Type B pancreatic cell (in vitro differentiated cells): ENCODE measurements at places on chromosomes 7 and 10.
A peak's percentile ranks its signal among the peaks of the same experiment; 100 is the strongest.

- no peak for DNase-seq
- no peaks in the 10 kb centered on the region for H3K4me1 ChIP-seq
- no peaks in the 10 kb centered on the region for H3K27me3 ChIP-seq
- H3K36me3 ChIP-seq: peaks cover 12% of the 10 kb centered on the region
These were observed 31.4 kb downstream of the ZNF273 start for GRCh38 chr7:64934478-64934877.

- H3K4me3 ChIP-seq: peak within 1 kb of the TSS; percentile 94
- no peaks in the 10 kb centered on the region for H3K27me3 ChIP-seq
- peak within 1 kb of the TSS; percentile 98 for H3K27ac ChIP-seq
- peaks cover 27% of the 10 kb centered on the region for H3K36me3 ChIP-seq
These were observed at the start of gene YWHAG for GRCh38 chr7:76358481-76359110. YWHAG (minus strand) TSS chr7:76358991; CDS start chr7:76358808, 183 bp downstream.

GRCh38 chr7:4249241-4249640, 432.9 kb upstream of the FOXK1 start:
- H3K4me3 ChIP-seq: no peak overlapping the region
- H3K36me3 ChIP-seq: peaks cover 16% of the 10 kb centered on the region
- H3K27me3 ChIP-seq: no peaks in the 10 kb centered on the region
- no peaks in the 10 kb centered on the region for H3K4me1 ChIP-seq
- DNase-seq: no peak

GRCh38 chr10:105189463-105189800, 548.3 kb downstream of the SORCS3 start:
- H3K36me3 ChIP-seq: no peaks in the 10 kb centered on the region
- H3K4me3 ChIP-seq: no peak overlapping the region
- H3K27me3 ChIP-seq: peaks cover 4% of the 10 kb centered on the region
- no peak for DNase-seq
- H3K4me1 ChIP-seq: peaks cover 6% of the 10 kb centered on the region
- H3K27ac ChIP-seq: no peak overlapping the region

DNA sequence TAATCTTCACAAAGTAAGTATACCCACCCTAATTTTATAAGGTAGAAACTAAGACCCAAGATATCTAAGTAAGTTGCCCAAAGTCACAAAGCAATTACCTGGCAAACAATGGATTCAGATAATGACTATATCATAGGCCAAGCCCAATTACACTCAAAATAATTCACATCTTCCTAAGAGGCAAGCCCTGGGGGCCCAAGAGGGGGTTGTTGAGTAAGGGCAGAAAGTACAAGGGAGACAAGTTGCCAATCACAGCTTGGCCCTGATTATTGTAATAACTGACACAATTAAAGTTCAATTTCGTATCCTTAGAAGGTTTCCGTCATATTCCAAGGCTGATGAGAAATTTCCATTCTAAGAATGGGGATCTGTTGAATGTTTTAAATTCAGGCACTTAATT, 91.4 kb downstream of the NPSR1 start:
- no peaks in the 10 kb centered on the region for H3K36me3 ChIP-seq
- no peaks in the 10 kb centered on the region for H3K27me3 ChIP-seq
- H3K27ac ChIP-seq: no peak overlapping the region
- H3K4me3 ChIP-seq: no peak overlapping the region

DNA sequence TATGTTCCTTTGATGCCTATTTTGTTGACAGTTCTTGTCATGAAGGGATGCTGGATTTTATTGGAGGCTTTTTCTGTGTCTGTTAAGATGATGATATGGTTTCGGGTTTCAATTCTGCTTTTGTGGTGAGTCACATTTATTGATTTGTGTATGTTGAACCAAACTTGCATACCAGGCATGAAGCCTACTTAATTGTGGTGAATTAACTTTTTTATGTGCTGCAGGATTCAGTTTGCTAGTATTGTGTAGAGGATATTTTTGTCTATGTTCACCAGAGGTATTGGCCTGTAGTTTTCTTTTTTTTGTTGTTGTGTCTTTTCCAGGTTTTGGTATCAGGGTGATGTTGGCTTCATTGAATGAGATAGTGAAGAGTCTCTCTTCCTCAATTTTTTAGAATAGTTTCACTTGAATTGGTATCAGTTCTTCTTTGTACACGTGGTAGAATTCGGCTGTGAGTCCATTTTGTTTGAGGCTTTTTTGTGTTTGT, 345.9 kb downstream of the KIF20B start:
- H3K4me3 ChIP-seq: no peak overlapping the region
- H3K36me3 ChIP-seq: no peaks in the 10 kb centered on the region
- no peak for DNase-seq
- no peaks in the 10 kb centered on the region for H3K4me1 ChIP-seq
- H3K27me3 ChIP-seq: no peaks in the 10 kb centered on the region

DNA sequence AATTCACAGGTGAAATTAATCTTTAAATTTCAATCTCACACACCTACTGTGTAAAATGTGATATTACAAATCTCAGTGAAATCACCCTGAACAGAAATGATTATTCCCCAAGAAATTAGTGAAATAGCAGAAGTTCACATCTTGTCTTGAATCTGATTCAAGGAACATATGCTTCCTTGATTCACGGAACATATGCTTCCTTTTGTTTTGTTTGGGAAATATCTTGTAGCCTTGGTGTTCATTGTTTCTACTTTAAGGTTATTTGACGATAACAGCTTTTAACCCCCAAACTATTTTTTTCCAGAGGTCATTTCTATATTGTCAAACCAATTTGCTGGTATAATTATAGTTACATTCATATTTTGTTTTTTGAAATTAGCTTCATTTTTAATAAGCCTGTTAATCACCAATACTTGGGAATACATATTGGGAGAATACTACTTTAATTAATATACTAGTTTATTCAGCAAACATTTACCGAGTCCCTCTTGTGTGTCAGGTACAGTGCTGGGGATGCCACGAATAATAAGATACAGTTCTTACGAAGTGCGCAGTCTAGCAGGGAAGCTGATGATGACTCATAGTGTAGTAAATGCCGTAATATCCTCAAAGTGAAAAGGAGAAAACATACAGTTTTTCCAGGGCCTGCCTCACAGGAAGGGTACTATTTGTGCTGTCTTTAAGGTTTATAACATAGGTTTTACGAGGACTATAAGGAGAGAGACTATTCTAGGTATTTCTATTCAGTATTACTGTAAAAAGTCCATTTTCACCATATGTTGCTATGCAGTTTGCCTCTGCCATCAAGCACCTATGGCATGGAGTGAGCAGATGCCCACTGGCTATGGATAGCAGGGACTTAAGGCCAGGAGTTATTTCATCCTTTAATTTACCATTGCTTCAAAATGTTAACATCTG, 32.5 kb downstream of the PRKAR2B start:
- H3K4me1 ChIP-seq: no peaks in the 10 kb centered on the region
- DNase-seq: no peak
- H3K27me3 ChIP-seq: no peaks in the 10 kb centered on the region

- DNase-seq: no peak
- H3K4me3 ChIP-seq: no peak overlapping the region
- no peaks in the 10 kb centered on the region for H3K36me3 ChIP-seq
- no peaks in the 10 kb centered on the region for H3K27me3 ChIP-seq
These were observed 163.7 kb downstream of the DIP2C start for GRCh38 chr10:525565-526315.

- H3K27ac ChIP-seq: no peak overlapping the region
- no peak for DNase-seq
- no peaks in the 10 kb centered on the region for H3K36me3 ChIP-seq
- no peak overlapping the region for H3K4me3 ChIP-seq
- H3K27me3 ChIP-seq: peaks cover 6% of the 10 kb centered on the region
These were observed 395.6 kb downstream of the TNS3 start for GRCh38 chr7:47186316-47186715.

DNA sequence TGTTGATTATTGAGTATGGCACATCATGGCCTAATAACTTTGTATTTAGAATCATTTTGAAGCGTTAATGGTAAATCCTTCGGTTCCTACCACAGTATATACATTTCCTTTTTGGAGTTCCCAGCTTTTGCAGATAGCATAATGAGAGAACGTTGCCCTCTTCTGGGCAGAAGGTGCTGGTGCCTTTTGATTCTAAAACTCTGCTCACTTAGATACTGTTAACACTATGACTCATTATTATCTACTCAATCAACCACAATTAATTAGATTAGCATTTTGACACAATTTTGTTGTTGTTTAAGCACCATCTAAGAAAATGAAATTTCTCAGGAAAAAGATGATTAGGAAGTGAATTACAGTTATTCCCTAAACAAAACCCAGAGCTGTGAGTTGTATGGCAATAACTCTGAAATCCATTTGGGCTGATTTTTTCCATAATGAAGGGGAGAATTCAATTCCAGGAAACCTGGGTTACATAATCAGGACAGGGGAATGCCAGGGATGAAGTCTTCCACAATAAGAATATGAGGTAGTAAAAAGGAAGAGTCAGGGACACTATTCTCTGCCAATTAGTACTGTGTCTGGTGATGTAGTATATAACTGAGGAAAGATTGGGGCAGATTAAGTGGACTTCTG, 11.5 kb upstream of the DLD start:
- H3K27ac ChIP-seq: no peak overlapping the region
- no peak for DNase-seq
- H3K4me1 ChIP-seq: no peaks in the 10 kb centered on the region
- H3K4me3 ChIP-seq: no peak overlapping the region

DNA sequence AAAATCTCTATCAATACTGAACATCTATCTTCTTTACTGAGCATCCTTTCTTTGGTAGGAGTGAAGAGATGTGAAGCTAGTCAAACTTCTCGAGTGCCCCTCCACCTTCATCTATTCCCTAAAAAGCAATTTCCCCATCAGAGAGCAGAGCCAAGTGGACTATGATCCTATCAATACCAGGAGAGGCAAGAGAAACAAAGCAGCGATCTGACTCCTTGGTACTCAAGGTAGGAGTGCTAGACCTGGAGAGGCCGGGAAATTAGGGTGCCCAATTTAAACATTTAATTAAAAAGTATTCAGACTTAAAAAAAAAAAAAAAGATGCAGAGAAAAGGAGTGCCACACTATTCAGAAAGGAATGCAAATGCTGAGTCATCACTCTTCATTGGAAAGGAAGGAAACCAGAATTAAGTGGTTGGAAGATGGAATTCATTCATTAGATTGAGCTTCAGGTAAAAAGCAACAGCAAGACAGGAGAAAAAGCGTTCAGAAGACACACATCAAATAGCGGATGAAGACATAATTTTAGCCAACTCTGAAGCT, 1.6 kb downstream of the TIAL1 start:
- no peaks in the 10 kb centered on the region for H3K27me3 ChIP-seq
- peaks cover 6% of the 10 kb centered on the region for H3K36me3 ChIP-seq
- peak overlapping the region; percentile 91 for H3K27ac ChIP-seq

GRCh38 chr7:106865130-106866041, at the start of gene PIK3CG:
PIK3CG (plus strand) TSS chr7:106865282; CDS start chr7:106867562, 2,280 bp downstream.
- DNase-seq: no peak
- no peak within 1 kb of the TSS for H3K27ac ChIP-seq
- H3K36me3 ChIP-seq: no peaks in the 10 kb centered on the region
- H3K27me3 ChIP-seq: no peaks in the 10 kb centered on the region

DNA sequence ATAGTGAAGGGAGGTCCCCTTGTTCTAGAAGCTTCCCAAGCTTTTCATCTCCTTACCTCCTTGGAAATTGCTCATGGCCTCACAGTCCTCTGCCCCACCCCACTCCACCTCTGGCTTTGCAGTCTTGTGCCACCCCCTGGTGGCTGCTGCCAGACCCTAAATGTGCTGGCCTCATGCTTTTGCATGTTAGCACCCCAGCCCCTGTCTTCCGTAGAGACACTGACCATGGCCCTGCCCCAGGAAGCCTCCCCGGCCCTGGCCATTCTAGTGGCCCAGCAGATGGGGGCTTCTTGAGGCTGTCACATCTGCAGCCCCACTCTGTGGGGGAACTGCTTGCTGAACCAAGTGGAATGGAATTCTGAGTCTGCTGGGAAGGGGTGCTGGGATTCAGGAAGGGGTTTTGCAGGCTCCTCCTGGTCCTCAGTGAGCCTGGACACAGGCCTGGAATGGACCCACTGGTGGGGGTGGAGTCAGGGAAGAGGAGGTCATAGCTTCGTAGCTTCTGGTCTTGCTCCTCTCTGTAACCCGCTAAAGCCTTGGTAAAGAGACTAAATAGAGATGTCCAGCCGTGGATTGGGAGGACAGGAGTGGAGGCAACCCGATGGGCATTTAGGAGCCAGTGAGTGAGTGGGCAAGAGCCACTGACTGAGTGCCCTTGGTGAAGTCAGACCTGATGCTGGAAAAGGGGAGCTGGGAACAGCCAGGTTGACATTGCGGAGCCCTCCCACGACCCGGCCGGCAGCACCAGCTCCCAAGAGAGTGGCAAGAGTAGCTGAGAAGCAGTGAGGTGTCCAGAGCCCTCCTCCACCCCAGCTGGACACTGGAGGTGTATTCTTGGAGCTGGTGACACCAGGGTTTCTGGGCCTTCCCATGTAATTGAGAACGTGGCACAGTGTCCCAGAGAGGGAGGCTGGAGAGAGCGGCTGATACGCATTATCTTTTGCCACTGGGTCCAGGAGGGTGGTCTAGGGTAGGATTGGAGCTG, 20.9 kb downstream of the RAMP3 start:
- H3K4me1 ChIP-seq: no peaks in the 10 kb centered on the region
- no peak overlapping the region for H3K4me3 ChIP-seq
- H3K27me3 ChIP-seq: peaks cover 16% of the 10 kb centered on the region
- no peaks in the 10 kb centered on the region for H3K36me3 ChIP-seq
- no peak overlapping the region for H3K27ac ChIP-seq

DNA sequence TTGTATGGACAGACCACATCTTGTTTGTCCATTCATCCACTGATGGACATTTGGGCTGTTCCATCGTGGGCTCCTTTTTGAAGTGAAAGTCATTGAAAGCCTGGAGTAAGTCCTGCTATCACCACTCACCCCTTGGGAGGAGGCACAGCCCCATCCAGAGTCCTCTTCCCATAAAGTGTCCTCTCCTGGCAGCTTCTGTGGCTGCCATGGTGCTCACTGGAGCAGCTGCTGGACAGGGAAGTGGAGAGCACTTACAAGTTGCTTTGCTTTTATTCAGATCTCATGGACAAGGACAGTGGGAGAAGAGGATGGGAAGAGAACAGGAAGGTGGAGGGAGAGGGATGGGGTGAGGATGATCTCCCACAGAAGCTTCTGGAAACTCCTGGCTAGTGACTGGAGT, 18.5 kb upstream of the EIF5AL1 start:
- DNase-seq: no peak
- peaks cover 28% of the 10 kb centered on the region for H3K27me3 ChIP-seq
- H3K4me3 ChIP-seq: no peak overlapping the region
- no peaks in the 10 kb centered on the region for H3K36me3 ChIP-seq
- no peak overlapping the region for H3K27ac ChIP-seq

GRCh38 chr7:72336632-72337389, 75.3 kb downstream of the CALN1 start:
- peaks cover 84% of the 10 kb centered on the region for H3K27me3 ChIP-seq
- no peak for DNase-seq
- H3K36me3 ChIP-seq: peaks cover 4% of the 10 kb centered on the region
- H3K4me1 ChIP-seq: no peaks in the 10 kb centered on the region

GRCh38 chr10:98292971-98293370, 25.0 kb upstream of the LOXL4 start:
- H3K27me3 ChIP-seq: peaks cover 9% of the 10 kb centered on the region
- no peak for DNase-seq
- H3K4me3 ChIP-seq: no peak overlapping the region

DNA sequence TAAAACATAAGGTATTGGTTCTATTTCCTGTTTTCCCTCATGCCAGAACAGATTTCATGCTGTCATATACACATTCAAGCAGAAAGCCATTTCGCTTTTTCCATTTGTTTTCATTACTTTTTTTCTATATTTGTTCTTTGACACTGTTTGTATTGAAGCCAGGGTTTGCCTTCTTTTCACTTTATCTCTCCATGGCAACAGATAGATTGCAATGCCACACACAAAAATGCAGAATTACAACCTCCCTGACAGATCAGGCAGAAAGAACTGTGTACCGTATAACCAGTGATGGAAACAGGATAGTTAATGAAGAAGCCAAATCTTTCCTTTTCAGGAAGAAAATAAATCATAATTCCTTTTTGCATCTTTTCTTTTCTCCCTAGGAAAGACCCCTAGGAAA, 103.0 kb upstream of the PCGF5 start:
- H3K4me1 ChIP-seq: peaks cover 11% of the 10 kb centered on the region
- DNase-seq: no peak
- H3K4me3 ChIP-seq: no peak overlapping the region
- H3K27ac ChIP-seq: no peak overlapping the region
